ENCODE measurements at places on chromosomes 4 and X.

DNA sequence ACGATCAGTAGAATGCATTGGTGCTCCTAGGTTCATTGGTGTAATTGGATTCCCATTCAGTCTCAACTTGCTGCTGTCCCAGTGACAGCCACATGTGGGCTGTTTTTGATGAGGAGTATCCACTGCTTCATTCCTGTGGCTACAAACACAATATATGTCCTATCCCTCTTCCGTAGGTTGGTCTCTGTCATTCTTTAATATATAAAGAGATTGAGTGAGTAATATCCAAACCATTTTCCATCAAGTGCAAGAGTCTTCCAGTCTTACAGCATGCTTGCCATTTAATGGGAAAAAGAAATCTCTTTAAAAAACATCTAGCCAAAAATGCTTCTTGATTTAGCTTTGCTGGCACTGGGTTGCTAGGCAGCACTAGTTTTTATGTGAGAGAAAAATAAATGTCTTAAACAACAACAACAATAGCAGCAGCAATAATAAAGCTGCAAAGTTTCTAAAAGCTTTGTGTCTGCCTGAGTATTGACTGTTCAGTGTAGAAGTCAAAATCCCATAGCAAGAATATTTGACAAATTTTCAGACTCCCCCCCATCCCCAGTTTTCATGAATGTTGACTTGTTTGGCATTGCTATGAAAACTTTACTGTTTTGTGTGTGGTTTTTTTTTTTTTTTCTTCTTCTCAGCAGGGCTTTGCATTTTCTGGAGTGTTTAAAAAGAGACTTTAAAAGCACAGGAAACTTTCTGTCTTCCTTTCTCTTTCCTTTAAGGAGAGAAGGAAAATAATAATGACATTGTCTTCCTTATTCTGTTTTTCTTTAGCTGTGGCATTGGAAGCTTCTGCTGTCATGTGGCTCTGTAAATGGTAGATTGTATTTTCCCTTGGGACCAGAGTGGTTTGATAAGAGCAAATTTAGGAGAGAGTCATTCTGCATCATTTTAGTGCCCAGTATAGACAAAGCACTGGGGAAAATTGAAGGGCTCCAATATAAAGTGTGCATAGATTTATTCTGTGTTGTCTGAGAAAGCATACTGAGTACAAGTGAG, 244.3 kb downstream of the ARHGAP10 start:
- DNase-seq, result no peak

DNA sequence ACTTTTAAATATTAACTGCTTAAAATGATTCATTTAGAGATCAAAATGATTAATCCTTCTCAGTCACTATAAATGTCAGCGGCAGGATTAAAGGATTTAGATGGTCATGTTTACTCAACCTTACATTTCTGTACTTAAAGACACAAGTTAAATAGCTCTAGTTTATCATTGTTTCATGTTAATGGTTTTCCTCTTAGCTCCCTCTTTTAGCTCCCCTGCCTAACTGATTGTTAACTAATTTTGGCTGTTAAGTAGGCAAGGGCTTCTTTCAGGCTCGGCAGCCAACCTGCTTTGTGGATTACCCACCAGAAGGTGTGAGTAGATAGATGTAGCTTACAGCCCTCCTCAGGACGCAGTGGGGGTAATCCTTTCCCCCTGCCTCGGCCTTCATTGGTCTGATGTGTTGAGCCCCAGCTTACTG, 96.0 kb downstream of the TENM3 start:
- DNase-seq, result no peak

DNA sequence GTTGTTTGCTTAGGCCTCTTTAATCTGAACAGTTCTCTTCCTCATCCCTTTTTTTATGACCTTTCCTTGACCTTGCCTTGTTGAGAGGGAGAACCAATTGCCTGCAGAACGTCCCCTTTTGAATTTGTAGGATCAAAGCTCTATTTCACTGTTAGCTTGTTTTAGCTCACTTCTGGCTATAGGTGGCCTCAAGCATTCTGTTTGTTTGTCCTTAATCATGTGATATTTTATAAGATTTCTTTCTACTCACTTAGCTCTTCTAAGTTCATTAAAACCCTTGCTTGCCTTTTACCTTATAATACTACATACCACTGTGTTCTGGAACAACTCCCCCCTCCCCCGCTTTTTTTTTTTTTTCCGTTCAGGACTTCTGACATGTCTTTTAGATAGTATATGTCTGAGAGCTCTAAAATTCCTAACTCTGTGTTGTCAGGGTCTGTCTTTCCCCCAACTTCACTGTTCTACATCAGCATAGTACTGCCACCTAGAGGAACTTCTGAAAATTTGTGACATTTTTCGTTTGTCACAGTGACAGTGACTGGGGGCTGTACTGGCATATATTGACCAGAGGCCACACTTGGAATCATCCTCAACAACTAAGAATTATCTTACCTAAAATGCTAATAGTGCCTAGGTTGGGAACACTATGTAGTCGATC, 128.5 kb downstream of the LARP7 start:
- DNase-seq, result no peak

DNA sequence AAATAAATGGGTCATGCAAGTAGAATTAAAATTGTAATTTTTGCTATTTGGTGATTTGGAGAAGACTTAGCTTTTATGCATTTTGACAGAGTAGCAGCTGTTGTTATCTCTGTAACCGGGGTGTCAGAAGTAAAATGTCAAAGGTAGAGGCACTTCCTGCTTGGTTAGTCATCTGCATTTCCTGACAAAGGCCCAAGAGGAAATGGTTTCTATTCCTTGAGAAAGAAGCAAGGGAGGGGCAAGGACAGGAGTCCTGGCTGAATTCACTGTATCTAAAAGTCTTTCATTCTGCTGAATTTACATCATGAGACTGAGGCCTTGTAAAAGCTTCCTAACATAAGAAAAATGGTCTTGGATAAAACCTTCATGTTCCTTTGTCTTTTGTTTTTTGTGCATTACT, 550.9 kb upstream of the BOD1L1 start:
- DNase-seq, result peak; percentile 43

GRCh38 chr4:52877694-52878093, 15.6 kb downstream of the RASL11B start:
- no peak for DNase-seq

GRCh38 chr4:89878611-89879010, 16.0 kb upstream of the MMRN1 start:
- DNase-seq, result no peak
